ENCODE measurements at places on chromosomes 7 and 10.

- no peak for DNase-seq
These were observed 7.4 kb upstream of the PTPRN2 start for GRCh38 chr7:158595068-158595467.

- no peak for DNase-seq
These were observed 6.1 kb downstream of the CYP26A1 start for GRCh38 chr10:93079663-93080349.

GRCh38 chr7:33258491-33258951, 129.2 kb downstream of the BBS9 start:
- no peak for DNase-seq

GRCh38 chr7:28573059-28573553, 160.8 kb downstream of the CREB5 start:
- DNase-seq, result no peak

DNA sequence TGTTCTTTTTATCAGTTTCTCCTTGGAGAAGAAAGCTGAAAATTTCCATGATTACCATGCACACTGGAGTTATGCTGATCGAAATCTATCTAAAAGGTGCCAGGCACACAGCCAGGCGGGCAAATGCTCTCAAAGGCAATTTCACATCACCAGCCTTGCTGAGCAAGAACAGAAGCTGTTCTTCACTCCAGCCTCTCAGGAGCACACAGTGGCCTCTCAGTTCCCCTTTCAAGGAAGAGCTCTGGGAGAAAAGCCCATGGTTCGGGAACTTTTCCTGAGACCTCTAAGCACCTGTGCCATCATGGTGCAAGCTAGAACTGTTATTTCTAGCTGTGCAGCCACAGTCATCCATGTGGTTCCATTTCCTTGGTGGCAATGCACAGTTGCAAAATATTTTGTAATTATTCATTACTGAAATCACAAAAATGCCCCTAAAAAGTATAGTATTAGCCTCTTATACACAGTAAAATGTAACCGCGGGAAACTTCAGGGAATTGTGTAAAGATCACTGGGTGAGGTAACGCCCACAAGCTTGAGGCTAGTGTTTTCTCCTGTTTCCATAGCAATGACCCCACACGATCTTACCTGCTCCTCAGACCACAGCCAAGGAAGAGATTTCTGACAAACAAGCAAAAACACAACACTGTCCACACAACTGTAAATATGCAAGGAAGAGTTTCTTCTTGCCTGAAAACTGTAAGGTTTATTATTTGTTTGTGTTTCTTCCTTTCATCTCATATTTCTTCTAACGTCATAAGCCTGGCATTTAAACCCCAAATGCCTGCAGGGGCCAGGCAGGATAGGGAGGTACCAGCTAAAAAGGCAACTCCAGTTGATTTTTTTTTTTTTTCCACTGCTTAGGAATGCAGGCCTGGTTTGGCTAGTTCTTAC, 121.2 kb downstream of the FAM107B start:
- DNase-seq, result no peak

DNA sequence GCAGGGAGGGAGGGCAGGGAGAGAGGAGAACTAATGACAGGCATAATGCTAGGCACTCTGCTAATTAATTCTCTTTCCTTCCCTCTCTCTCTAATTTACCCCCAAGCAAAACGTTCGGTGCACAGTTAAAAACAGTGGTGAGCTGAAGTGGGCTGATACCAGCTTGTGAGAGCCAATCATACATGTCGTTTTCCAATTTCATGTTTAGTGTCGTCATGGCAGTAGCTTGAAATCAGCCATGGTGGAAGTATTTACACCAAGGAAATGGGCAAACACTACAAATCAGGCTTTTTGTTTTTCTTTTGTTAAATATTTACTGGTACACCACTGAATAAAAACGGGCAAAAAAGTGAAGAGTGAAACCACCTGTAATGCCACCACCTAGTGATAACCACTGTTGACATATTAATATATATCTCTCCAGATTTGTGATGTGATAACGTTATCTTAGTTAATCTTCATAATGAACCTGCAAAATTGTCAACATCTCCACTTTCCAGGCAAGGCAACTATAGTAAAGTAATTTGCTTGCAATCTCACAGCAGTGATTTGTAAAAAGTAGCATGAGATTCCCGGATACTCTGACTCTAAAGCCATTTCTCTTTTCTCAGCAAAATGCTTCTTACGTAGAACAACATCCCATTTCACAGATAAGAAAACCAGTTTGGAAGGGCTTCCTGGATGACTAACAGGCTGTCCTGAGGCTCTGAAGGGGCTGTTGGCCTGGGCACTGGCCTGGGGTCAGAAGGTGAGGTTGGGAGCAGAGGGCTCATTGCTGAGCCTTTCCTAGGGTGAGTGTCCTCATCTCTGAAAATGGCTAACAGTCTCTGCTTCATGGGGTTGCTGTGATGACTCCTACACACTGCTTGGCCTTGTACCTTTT, 83.7 kb downstream of the ATXN7L1 start:
- DNase-seq, result no peak

- no peak for DNase-seq
These were observed 38.4 kb downstream of the PTPRE start for GRCh38 chr10:127945341-127945758.
